ENCODE measurements at places on chromosomes 3 and 15.
A peak's percentile ranks its signal among the peaks of the same experiment; 100 is the strongest.

DNA sequence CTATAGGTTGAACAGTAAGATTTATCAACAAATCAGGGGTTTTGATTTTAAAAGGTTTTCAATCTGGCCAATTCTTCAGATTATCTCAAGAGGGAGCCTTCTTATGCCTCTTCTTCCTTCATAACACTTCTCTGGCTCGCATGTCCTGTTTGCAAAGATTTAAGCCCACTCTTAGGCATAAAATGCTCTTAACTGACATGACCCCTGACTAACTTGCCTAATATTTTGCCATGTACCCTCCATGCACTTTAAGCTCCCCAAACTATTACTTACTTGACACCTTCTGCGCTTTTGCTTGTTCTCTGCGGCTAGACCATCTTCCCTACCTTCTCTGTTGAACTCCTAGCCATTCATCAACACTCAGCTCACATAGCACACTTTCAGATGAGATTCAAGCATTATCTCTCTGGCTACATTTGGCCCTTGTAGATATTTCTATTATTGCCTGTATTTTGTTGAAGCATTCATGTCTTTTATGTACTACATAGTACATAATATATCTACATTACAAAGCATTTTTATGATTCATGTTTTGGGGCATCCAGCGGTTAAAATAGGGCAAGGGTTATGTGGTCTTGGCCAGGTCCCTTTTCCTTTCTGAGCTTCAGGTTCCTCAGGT lies 1.0 kb upstream of the ARIH1 start:
- peak; percentile 42 for DNase-seq

- DNase-seq = no peak
Measured at GRCh38 chr3:193842832-193843473, 249.9 kb downstream of the OPA1 start.

DNA sequence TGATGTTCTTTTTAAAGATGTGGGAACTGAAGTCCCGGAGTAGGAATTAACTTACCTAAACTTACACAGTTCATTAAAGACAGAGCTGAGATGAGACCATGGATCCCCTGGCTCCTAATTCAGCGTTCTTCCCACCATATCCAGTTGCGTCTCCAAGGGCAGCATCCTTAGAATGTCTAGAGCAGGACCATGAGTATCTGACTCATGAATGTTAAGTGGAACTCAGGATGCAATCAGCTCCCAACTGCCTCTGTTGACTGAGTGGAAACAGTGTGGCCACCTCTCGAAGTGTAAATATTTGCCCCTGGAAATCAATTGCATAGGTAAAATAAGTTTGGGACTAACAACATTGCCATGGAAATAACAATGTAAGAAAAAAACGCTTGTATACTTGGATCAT lies 2.5 kb downstream of the SNTN start:
- peak; percentile 39 for DNase-seq

GRCh38 chr3:94405258-94406035 lies 342.6 kb downstream of the NSUN3 start:
- no peak for DNase-seq

DNA sequence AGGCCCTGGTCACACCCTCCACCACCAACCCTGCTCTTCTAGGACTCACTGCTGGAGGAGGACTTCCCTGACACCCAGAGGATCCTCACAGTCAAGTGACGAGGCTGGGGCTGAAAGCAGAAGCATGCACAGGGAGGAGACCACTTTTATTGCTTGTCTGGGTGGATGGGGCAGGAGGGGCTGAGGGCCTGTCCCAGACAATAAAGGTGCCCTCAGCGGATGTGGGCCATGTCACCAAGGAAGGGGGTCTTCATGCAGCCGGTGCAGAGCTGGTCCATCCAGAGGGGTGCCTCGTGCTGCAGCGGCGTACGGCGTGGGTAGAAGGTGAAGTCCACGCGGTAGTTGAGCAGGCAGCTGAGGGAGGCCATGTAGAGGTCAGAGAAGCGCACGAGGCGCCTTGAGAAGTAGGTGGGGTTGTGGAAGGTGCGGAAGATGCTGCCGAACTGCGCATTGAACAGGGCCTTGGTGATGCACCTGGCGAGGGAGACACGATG lies 9.4 kb downstream of the NT5DC2 start:
- DNase-seq = no peak

GRCh38 chr15:90315278-90315982 lies 36.7 kb upstream of the ZNF774 start:
- peak; percentile 87 for DNase-seq

- DNase-seq = no peak
Measured at GRCh38 chr3:46092702-46093080, 65.4 kb upstream of the XCR1 start.

- peak; percentile 94 for DNase-seq
Measured at GRCh38 chr3:48918388-48919214, at the start of gene ARIH2. Gene ARIH2 (plus strand): TSS chr3:48918842. CDS start chr3:48927559, 8,717 bp downstream.

DNA sequence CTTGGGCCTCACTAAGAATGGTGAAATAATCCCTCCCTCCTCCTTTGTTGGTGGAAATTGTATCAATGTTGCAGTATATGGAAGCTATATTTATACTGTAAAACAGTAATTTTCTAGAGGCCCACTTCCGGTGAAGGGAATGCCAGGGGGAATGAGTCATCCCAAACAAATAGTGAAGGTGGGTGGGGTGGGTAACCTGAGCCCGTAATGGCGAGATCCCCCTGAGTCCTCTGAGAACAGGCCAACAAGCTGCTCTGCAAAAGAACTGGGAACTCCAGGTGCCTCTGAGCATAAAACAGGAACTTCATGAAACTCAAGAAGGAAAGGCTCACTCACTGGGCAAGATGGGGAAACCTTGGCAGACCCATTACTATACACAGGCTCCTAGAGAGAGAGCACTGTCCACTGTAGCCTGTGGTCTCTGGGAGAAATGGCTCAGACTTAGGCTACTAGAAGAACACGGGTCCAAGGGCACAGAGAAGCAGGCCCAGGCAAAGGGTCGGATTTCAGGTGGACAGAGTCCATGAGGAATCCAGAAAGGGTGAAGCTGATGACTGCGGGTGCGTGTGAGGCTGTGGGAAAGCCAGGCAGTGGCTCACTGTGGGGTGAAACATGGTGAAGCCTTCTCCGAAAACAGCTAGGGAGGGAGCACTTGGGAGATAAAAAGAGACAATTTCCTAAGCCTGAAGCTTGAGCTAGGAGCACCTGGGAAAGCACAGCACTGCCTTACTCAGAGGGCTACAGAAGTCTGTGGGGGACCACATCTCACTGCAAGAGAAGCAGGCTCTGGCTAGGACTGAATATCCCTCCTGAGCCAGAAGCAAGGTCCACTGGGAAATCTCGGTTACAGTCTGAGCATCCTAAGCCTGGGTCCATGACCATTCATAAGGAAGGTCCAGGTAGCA lies 19.8 kb downstream of the LARP6 start:
- peak; percentile 80 for DNase-seq

- peak; percentile 27 for DNase-seq
Measured at GRCh38 chr3:169146179-169146665, 517.3 kb downstream of the MECOM start.

GRCh38 chr3:153221748-153222162 lies 59.7 kb downstream of the RAP2B start:
- DNase-seq = peak; percentile 98

DNA sequence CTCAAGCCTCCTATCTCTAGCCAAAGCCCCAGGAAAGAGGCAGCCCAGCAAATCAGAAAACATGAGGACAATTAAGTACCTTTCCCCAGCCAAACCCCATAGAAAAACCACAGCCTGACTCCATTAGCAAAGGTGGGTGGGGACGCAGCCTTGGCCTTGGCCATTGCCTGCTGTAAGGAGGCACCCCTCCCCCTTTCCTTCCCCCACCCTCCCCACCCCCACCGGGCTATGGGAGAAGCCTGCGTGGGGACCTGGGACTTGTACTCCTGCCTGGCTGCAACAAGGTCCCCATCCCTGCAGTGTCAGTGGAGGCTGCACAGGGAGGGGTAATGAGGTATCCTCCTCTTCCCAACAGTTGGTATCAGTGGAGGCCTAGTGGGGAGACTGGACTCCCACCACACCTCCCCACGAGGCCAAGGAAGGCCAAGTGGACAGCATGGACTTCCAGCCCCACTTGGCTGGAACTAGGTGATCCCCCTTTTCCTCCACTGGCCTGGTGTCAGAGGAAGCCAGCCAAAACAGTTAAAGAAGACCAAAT lies 20.5 kb downstream of the PRR23E start:
- no peak for DNase-seq

- no peak for DNase-seq
Measured at GRCh38 chr3:39780352-39780751, 29.1 kb upstream of the MYRIP start.

DNA sequence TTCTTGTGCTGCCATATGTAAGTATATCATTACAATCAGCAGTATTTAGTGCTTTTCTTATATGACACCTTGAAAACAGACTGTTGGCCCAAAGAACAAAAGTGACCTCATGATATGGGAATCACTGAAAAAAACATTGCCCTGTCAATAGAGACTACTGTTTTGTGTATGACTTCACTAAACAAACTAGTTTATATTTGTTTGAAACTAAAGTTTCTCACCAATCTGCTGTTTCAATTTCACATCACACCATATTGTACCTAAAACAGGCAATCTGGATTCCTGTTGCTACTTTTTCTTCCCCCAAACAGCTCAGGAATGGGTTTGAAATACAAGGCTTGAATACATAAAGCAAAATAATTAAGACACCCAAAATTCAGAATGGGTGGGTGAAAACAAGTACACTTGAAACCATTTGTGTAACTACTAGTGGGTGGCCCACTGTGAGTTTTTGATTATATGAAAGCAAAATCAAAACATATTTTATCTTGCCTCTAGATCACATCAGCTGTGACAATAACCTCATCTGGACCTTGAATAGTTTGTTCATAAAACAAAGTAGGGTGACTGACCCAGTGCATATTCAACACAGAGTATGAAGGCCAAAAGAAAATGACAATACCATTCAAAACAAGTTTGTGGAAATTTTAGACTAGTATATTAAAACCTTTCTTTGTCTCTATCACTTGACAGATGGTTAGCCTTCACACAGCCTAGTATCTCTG lies 5.9 kb downstream of the ZBTB20 start:
- no peak for DNase-seq

DNA sequence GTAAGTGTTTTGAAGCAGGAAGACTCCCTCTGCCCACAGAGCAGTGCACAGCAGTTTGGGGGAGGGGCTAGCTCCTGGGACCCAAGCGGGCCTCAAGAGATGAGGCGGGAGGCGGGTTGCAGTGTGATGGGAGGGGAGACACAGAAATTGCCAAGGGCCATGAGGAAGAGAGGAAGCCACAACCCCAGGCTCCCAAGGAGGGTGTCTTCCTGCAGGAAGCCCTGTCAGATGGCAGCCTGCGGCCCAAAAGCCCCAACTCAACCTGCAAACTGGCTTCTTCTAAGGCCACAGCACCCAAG lies 7.3 kb upstream of the ISLR2 start:
- no peak for DNase-seq

GRCh38 chr3:183259621-183260020 lies 6.6 kb downstream of the B3GNT5 start:
- DNase-seq = no peak

DNA sequence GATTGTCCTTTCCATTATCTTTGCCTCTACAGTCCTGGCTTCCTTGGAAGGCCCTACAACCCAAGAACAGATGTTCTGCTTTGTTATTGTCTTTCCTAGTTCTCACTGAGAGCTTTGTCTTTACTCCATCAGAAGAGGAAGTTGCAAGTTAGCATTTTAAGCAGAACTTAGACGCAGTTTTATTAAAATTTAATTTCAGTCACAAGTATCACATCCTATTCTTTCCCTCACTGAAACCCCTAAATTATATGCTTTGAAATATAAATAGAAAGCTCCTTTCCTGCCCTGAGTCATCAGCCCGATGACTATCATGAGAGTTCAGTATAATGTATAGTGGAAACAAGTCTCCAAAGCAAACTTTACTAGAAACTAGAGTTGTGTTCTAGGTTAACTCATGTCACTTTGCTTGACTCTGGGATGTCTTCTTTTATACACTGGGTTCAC lies 291.2 kb upstream of the RBMS3 start:
- DNase-seq = peak; percentile 9

Data from EH (cell line).